ENCODE measurements at places on chromosomes 4 and X.

DNA sequence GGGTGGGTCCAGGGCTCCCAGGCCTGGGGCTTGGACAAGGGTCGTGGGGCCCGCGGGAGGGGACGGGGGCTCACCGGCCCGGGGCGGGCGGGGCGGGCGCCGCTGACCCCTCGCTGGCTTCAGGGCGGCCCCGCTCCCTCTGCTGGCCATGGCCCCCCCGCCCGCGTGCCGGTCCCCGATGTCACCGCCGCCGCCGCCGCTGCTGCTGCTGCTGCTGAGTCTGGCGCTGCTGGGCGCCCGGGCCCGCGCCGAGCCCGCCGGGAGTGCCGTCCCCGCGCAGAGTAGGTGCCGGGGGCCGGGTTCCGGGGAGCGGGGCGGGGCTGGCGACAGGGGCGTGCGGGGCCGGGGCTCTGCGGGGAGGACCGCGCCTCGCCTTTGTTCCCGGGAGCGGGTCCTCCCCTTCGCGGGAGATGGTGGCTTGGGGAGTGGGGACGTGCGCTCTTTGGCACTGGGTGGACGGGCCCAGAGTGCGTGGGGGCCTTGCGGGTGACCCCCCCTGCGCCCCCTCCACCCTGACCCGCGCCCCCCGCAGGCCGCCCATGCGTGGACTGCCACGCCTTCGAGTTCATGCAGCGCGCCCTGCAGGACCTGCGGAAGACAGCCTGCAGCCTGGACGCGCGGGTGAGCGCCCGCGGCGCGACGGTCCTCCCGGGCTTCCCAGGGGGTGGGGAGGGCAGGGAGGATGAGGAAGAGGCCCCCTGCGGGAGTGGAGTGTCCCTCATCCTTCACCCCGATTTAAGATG is 16.8 kb upstream of the NAT8L start:
- DNase-seq: peak; percentile 66

DNA sequence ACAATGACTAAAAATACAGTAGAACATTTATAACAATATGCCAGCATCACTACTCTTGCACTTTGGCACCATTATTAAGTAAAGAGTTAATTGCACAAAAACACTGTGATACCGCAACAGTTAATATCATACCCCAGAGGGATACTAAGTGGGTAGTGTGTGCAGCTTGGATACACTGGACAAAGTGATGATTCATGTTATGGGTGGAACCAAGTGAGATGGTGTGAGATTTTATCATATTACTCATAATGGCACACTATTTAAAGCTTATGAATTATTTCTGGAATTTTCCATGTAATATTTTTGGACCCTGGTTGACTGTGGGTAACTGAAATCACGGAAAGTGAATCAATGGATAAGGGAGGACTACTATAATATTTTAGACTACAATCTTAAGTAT is 265.3 kb downstream of the PCDH18 start:
- DNase-seq: no peak

DNA sequence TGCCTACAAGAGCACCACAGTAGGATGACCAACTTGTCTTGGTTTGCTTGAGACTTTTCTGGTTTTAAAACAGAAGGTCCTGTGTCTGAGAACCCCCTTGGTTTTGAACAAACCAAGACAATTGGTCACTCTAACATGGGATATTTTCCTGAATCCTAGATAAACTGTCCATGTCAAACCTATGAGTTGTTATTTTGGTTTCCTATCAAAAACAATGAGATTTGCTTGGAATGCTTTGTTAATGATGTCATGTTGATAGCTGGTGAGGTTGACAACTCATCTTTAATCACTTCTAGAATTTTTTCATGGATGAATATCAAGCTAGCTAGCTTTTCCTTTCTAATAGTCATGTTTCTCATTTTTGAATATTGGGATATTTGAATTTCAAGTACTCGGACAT is 518.3 kb upstream of the ARX start:
- DNase-seq: no peak

GRCh38 chrX:104165894-104166734 is at the start of gene FAM199X:
Gene FAM199X, plus strand, starts transcription at chrX:104166453. Its CDS starts 333 bp downstream, at chrX:104166786.
- peak; percentile 87 for DNase-seq

GRCh38 chrX:16138108-16138427 is 14.7 kb downstream of the GRPR start:
- peak; percentile 8 for DNase-seq

- DNase-seq: peak; percentile 47
Observed at GRCh38 chr4:85968945-85969819, 390.7 kb downstream of the MAPK10 start.

DNA sequence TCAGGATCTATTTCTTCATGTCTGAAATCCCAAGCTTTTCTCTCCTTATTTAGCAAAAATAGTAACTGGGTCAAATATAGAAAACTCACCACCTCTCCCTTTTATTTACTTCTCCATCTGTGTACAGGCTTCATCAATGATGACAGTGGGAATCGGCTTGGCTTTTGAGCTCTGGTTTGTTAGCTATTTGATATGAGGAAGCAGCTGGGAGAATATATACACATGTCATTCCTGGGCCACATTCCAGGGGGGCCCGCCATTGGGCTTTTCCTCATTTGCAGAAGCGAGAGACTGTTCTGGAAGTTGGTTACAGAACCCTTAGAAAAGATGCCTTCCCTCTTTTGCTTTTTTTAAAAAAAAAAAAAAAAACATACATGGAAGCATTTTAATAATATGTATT is 107.4 kb upstream of the F9 start:
- DNase-seq: no peak

- DNase-seq: no peak
Observed at GRCh38 chrX:9728261-9728660, 37.4 kb downstream of the GPR143 start.

DNA sequence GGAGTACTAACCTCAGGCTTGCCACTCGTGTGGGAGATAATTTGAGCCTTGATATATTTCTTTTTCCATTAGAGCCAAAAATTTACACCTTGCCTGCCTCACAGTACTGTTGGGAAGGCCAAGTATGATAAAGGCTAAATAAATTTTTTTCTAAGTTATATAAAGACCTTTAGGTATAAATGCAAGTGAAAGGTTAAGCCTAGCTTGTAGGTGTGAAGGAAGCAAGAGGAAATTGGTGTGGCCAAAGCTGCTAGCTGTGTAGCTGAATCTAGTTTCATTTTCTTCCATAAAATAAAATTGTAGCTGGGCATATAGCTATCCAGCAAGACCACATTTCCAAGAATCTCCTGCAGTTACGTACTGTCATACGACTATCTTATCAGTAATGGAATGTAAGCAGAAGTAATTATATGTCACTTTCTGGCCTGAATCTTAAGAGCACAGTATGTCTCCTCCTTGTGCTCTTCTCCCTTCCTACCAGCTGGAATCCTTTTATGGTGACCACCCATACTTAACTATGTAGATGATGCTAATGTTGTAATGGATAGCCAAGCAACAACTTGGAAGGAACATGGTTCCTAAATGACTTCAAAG is 14.3 kb upstream of the GABRE start:
- DNase-seq: no peak

- no peak for DNase-seq
Observed at GRCh38 chr4:143199503-143199902, 14.8 kb downstream of the USP38 start.

DNA sequence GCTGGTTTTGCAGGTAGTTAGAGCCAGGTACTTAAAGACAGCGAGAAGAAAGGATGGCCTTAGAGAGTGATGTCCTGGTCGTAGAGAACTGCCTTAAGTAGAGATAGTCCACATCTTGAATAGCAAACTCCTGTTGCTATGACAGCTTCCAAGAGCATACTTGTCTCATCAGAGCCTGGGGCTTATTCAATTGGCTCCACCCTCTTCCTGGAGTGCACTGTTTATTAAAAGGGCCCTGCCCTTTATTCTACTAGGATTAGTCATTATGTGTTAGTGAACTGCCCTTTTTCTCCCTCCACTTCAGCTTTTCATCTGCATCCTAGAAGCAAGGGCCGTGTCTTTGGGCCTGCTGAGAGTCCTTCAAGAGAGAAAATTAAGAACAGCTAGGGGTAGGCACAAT is 94.5 kb upstream of the EOLA2 start:
- no peak for DNase-seq

GRCh38 chr4:151678048-151678872 is 82.5 kb downstream of the GATB start:
- DNase-seq: no peak

GRCh38 chr4:153497091-153497531 is 31.0 kb downstream of the TMEM131L start:
- DNase-seq: no peak

GRCh38 chr4:83082777-83083176 is 31.8 kb downstream of the PLAC8 start:
- DNase-seq: no peak

DNA sequence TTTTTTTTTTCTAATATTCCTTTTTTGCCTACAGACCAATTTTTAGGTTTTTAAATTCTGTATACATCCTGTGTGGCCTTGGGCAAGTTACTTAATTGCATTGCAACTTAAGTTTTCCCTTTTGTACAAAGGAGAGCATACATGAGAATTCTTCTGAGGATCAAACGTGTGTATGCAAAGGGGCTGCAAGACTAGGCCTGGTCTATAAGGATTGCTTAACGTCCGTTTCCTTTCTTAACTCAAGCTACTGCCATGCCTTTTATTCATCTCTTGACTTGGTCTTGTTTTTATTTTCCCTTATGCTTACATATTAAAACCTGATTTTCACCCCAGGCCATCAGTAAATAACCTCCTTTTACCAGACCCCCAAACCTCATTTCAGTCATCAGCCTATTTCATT is 13.6 kb downstream of the RBPJ start:
- no peak for DNase-seq

- DNase-seq: no peak
Observed at GRCh38 chr4:140672416-140672815, 83.8 kb downstream of the TBC1D9 start.

DNA sequence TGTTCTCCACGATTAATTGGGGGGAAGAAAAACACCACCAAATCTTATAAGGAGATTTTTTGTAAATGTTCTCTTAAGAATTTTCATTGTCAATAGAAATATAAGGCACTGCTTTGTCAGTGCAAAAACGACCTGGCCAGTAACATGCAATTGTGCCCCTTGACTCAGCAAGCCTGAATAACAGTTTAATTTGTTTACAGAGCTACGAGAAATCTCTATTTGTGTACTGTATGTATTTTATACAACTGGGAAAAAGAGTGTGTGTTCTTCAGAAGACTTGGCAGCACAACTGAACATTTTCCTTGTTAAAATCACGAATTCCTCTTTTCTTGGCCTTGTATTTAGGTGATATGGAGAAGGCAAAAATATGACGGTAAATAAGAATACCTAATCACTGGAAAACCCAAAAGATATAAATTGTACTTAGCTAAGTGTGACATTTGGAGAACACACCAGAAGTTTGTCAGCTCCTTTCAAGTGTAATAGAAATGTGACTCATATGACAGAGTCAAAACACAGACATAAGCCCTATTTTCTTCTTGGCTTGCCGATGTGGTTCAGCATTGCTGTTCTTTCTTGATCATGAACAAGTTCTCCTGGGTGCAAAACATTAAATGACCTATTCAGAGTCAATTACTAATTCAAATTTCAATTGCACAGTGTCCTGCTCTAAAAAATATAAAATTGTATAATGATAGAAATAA is 945.0 kb upstream of the INTU start:
- no peak for DNase-seq

DNA sequence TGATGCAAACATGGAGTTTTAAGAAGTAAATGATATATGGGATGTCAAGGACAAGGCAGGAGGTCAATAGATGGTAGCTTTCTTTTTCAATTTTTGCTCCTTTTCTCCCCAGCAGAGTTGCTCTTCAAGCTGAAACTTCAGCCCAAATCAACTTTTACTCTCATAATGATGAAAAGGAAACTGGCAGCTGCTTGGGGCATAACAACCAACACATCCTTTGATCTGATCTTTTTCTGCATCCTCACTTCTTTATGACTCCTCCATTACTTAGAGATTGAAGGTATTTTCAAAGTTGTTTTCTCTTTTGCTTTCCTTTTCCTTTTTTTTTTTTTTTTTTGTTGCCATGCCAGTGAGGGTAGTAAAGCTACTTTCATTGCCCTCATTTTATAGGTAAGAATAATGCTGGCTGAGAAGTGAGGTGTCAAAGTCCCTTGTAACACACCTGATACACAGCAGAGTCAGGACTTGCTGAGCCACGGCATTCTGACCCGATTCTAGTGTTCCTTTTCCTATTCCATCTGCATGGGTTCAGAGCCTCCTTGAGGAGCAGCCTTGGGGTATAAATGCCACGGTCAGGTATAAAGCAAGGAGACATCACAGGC is 26.9 kb downstream of the SLC2A9 start:
- no peak for DNase-seq

- no peak for DNase-seq
Observed at GRCh38 chr4:70895811-70896491, 6.2 kb upstream of the MOB1B start.

GRCh38 chr4:184401397-184402171 is 72.8 kb downstream of the IRF2 start:
- no peak for DNase-seq

- peak; percentile 14 for DNase-seq
Observed at GRCh38 chr4:6199422-6199921, 877 bp downstream of the JAKMIP1 start.

- no peak for DNase-seq
Observed at GRCh38 chr4:795726-796119, 30.2 kb downstream of the CPLX1 start.

GRCh38 chrX:3768881-3769280 is 55.4 kb upstream of the PRKX start:
- DNase-seq: no peak

DNA sequence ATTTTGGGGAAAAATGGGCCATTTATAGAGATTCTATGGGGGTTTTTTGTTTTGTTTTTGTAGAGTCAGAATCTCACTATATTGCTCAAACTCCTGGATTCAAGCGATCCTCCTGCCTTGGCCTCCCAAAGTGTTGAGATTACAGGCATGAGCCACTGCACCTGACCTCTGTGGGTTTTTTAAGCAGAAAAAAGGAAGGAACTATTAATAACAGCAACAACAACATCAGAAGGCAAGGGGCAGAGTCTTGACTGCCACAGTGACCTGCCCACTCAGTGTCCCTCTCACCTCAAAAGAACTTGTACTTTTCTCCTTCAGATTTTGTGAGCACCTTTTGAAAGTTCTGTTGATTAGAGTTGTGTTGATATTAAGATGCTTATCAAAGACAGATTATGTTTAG is 48.1 kb downstream of the FNIP2 start:
- no peak for DNase-seq

DNA sequence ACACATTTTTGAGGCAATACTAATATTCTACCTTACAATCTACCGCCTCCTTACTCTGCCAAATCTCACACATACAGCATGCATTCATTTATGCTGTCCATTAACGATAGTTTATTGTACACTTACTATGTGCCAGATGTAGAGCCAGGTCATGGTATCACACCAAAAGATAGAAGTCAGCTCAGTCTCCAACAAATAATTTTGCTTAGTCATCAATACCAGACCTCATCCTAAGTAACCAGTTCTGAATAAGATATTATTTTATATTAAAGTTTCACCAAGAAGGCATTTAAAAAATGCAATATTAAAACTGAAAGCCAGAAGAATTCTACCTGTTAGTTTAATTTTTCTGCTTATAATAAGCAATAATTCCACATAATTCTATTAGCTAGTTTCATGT is 60.6 kb upstream of the TTC29 start:
- no peak for DNase-seq

Data from germinal center (tissue), 1 donor.